ENCODE measurements at places on chromosomes 2 and 18.

- peak; percentile 15 for DNase-seq
Measured at GRCh38 chr2:120912101-120912985, 176.7 kb downstream of the GLI2 start.

DNA sequence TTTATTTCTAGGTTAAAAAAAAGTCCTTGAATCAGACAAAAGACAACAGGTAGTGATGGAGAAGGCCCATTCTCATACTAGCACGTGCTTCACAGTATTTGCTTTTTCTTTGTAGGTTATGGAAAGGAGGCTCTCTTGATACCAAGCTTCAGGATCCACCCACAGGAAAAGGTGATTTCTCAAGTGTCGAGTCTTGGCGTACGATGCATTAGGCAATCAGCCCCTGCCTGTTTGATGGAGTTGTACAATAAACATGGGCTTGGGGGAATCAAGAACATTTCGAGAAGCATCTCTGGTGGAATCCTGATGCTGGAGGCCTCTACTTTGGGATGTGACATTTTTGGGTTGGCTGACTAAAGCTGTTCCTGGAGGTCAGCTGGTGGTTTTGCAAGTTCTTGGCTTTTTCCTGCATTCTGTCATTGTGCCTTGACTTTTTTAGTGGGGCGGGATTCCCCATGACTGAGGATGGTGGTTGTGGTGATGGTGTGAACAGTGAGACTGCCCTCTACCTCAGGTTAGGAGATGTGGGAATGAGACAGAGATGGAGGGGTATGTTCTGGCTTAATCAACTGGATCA is 231.5 kb upstream of the SPRED2 start:
- no peak for DNase-seq

DNA sequence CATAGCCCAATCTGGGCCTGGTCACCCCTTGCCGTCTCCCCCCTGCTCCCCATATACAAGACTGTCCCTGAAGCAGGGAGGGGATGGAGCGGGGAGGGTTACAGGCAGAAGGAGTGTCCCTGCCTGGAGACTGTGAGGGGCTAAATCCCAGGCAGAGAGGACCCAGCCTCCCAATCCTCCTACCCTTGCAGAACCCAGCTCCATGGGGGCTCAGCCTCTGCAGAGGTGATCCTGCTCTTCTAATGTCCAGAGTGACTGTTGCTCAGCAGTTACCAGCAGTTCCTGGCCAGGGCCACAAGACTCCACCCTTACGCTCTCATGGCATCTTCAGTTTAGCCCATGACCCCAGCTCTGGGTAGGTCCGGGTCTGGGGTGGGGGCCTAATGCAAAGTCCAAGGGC is 58.1 kb downstream of the COA5 start:
- DNase-seq: no peak

DNA sequence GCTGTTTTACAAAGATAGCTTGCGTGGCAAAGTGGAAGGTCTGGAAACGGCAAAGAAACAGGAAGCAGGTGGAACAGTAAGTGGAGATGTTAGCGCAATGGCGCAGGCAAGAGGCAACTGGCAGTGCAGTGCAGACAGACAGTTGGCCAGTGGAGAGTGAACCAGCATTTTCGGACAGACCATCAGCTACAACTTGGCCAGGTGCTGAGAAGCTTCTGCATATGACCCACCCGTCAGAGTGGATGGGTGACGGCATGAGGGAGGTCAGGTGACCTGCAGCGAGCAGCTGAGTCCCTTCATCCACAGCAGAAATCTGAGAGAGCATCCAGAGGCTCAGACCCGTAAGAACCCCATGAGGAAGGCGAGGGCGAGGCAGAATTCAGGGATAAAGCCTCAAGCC is 33.8 kb downstream of the NPC1 start:
- DNase-seq: no peak

DNA sequence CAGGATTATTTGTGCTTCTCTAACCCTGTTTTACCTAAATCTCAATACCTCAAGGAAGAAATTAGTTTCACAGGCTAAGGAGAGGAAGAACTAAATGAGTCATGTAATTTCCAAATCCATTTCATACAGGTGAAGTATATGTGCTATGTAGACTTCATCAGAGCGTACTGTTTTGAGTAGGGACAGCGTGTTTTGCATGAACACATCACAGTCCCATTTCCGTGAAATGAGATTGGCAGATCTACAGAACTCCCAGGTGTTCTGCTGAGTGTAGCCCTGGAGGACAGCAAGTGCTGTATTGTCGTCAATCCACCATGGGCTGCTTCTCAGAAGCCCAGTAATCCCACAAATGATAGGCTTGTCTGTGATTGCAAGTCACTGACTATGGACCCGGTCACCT is 97.7 kb downstream of the XRCC5 start:
- no peak for DNase-seq

DNA sequence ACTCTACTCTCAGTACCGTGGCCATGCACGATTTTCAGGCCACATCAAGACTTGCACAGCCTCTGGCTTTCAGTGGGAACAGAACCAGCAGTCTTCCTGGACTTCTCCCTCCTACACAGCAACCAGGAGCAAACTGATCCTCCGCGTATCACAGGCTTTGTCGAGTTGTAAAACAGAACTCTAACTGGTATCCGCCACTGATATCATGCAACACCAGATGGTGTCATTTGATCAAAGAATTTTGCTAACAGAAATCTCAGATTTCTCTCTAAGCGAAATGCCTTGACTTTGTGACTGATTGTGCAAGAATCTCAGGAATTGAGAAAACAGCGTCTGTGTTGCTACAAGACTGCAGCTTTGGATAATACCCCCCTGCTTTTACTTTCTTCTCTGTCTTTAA is 85.7 kb downstream of the COPS8 start:
- DNase-seq: peak; percentile 19

DNA sequence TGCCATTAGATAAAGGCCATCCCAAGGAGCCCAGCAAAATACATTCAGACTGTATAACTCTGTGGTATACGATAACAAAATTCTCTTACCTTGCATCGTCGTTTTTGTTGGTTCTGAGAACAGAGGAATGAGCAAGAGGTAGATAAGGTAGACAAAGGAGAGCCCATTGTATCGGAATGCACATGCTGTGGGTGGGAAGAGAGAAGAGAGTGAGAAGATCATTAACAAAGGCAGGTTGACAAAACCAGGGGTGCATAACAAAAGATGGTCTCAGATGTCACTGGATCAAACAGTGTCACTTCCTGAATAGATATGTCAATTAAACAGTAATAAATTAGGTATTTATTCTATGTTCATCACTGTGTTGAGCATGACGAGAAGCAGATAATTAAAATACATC is 83.3 kb downstream of the PIEZO2 start:
- DNase-seq: no peak

GRCh38 chr2:5980450-5981190 is 288.4 kb downstream of the SOX11 start:
- DNase-seq: no peak

DNA sequence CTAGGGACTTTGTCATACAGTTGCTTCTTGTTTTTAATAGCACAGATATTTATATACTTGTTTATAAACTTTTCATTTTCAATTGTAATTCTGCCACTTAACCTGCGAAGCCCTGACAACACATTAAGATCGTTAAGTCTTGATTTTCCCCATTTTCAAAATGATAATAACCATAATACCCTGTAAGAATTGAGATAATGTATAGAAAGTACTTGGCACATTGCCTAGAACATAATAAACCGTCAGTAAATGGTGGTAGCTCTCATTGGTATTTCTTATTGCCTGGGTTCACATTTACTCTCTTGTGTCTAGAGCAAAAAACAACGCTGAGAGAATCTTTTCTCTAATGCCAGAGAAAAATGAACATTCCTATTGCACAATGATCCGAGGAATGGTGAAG is 18.6 kb downstream of the PTCD3 start:
- DNase-seq: no peak

DNA sequence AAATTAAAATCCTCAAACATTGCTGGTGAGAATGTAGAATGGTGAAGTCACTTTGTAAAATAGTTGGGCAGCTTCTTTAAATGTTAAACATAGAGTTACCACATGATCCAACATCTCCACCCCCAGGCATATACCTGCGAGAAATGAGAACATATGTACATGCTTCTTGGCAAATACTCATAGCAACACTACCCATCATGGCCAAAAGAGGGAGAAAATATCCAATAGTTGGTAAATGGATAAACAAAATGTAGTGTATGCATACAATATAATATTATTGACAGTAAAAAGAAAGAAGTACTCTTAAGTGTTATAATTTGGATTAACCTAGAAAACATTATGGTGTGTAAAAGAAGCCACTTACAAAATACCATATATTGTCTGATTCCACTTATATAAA is 185.9 kb downstream of the CDH7 start:
- DNase-seq: no peak

DNA sequence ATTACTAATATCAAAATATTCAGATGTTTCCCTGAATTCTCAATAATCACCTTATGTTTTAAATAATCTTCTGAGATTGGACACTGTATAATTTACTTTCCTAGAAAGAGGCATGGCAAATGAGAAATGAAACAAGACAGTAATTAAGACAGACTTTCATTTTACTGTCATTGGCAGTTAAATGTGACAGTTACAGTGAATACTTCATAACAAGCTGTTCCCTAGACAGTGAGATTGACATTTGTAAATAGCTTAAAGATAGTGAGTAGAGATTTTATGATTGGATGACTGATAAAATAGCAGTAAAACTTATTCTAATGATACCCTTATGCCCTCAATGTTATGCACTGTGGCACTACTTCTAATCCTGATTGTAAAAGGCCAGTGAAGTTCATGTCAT is 524.9 kb upstream of the TMEFF2 start:
- no peak for DNase-seq

DNA sequence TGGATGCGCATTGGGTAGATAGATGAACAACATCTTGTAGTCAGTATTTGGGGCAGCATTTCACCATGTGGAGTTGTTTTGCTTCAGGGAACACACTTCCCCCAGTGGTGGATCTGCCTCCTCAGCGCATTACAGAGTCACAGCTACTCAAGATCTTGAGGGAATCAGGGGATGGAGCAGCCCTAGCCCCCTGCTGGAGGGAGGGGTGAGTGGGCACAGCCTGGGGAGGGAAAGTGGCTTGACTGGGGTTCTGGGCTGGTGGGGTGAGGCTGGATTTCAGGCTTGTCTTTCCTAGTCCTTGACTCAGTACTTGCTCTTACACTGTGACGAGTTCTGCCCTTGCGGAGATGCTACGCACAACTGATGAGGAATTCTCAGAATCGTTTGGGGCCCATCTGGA is 271.0 kb upstream of the HS6ST1 start:
- DNase-seq: no peak

GRCh38 chr18:32548688-32549087 is 78.0 kb upstream of the GAREM1 start:
- DNase-seq: no peak

DNA sequence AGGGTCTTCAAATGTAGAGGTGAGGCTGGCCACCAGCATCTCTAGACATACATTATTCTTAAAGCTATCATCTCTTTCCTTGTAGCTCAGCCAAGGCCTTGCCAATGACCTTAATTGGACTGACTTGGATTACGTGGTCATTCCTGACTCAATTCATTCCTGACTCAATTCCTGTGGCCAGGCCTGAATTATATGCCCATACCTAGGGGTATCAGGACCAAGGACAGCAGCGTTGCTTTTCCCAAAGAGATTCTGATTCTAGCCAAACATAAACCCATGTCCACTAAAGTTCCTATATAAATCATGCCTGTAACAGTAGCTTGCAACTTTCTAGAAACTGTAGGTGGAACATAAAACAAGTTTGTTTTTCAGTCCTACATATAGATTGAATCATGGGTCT is 231.7 kb downstream of the ARL6IP6 start:
- no peak for DNase-seq

DNA sequence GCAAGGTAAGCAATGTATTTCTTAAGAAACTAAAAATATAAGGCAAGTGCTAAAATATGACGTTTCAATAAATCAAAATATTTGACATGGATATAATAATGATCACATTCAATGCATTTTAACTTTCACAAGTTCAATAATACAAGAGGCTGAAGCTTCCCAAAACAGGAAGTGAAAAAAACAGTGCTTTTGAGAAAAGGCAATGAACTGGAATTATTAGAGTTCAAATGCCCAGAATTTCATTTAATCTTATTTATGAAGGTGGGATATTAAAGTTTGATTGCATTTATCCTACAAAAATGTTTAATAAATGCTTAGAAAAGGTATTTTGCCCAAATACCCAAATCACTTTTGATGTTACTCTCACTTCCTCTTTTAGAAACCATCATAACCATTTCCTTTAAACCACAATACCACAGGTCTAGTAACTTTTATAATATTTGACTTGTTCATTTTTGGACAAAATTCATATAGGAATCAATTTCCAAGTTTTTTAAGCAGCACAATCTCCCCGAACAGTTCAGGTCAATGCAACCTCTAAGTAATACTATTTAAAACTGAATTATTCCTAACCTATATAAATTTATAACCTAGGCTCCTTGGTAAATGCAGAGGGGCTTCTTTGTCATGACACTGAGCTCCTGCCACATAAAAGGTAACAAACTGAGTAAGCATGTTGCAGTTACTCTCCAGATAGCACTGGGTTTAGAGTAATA is 2.1 kb downstream of the NCKAP1 start:
- no peak for DNase-seq

DNA sequence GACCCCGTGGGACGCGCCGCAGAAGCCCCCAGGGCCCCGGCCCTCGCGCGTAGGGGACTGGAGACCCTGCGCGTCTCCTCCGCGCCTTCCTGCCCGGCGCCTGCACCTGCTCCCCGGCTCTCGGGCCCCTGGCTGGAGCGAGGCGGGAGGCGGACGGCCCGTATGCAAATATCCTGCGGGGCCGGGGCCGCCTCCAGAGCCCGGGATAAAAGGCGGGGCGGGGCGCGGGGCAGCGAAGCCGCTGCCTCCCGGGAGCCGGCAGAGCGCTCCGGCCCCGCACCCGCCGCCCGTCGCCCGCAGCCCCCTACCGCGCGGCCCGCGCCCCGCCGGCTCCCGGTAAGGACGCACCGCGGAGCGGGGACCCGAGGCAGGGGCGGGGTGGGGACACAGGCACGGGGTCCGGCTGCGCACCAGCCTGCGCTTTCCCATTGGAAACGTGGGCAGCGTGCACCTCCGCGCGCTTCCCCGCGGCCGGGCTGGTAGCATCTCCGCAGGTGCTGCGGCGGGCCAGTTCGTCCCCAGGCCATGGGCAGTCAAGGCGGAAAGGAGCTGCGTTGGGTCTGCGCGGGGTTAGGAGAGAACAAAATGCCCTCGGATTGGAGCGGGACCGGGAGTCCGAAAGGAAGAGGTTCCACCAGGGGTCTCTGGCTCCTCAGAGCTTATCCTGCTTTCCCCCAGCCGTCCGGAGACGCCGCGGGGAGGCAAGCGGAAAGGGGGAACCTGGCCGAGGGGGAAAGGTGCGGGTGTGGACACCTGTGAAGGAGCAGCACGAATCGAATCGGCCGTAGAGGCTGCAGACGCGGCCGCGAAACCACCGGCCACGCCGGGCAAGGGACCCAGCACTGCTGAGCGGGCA is at the start of gene ATP6V1C2:
Gene ATP6V1C2 (plus strand): TSS at position 235 of the 856 bp plus-strand sequence. CDS start 1,220 bp downstream, outside the sequence.
- peak; percentile 27 for DNase-seq

Measured in thyroid gland (tissue), 4 donors.